ENCODE measurements at places on chromosomes 7 and 10.
A peak's percentile ranks its signal among the peaks of the same experiment; 100 is the strongest.

GRCh38 chr7:93140582-93141191 lies 7.5 kb downstream of the SAMD9L start:
- no peak for DNase-seq

- no peak for DNase-seq
Measured at GRCh38 chr10:130018265-130018664, 54.2 kb upstream of the EBF3 start.

- DNase-seq, result no peak
Measured at GRCh38 chr7:92498557-92498956, 20.8 kb upstream of the ERVW-1 start.

DNA sequence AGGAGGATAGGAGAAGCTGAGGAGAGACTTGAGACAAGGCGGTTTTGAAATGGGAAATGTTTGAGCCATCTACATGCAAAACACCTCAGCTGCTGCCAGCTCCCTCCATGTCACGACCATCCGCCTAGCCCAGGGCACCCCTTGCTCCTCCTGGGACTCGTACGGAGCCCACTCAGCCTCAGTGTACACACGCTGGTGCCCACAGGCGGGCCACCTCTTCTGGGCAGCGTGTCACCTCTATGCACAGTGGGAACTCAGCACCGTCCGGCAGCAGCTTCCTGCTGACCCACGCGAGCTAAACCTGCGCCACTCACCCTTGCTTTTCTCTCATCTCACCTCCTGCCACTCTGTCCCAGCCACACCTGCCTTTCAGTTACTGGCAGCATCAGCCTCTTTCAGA lies 108.3 kb downstream of the GALNT11 start:
- DNase-seq, result no peak

DNA sequence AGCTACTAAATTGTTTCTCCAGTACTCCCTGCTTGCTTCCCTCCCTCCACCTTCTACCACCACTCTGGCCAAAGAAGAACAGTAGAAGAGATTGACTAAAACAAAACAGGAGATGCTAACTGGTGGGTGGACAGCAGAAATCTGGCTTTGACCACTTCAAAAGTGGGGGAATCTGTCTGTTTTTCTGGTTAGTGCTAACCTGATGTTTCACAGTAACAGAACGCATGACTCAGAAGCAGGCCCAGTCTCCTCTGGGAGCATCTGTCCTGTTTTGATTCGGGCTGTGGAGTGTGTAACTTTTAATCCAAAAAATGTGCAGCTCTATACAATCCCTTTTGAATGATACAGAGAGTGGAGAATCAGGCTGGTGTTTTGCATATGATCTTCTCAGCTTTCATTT lies 32.7 kb upstream of the ZNF438 start:
- DNase-seq, result no peak

GRCh38 chr7:82085116-82085515 lies 315.3 kb upstream of the HGF start:
- no peak for DNase-seq

- no peak for DNase-seq
Measured at GRCh38 chr10:131636116-131636515, 264.7 kb upstream of the PPP2R2D start.

- no peak for DNase-seq
Measured at GRCh38 chr10:12586741-12587140, 237.4 kb downstream of the CAMK1D start.

DNA sequence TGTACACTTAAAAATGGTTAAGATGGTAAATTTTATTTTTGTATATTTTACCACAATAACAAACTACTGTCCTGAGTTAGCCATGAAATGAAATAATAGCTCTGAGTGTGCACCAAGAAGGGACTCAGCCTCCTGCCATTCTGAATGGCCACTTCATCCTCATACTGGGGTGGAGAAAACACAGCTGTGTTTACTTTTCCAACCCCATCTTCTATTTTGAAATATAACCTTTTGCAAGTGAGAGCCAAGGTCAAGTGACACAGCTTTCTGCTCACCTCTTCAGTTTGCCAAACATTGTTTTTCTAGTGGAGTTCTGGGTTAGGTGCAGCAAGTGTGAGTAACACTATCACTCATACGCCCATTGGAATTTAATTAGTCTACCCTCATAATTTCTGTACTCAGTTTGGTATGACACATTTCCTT lies 107.4 kb upstream of the GLCCI1 start:
- DNase-seq, result peak; percentile 88

- no peak for DNase-seq
Measured at GRCh38 chr7:73844131-73844547, 1.8 kb upstream of the METTL27 start.

DNA sequence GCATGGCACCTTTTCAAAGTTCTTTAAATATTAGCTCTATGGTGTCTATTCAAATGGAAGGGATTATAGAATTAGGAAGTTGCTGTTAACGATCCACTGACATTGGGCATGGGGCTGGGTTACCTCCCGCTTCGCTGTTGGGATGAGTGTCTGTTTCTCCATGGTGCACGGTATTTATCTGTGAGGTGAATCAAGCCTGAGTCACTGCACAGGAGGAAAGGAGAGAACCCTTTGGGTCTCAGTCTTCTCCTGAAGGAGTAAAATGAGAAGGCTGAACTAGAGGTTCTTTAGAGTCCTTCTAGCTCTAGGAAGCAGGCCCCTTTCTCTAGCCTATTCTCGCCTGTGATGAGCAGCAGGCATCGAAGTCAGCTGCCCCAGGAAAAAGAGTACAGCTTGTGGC lies 7.3 kb downstream of the JCAD start:
- no peak for DNase-seq

DNA sequence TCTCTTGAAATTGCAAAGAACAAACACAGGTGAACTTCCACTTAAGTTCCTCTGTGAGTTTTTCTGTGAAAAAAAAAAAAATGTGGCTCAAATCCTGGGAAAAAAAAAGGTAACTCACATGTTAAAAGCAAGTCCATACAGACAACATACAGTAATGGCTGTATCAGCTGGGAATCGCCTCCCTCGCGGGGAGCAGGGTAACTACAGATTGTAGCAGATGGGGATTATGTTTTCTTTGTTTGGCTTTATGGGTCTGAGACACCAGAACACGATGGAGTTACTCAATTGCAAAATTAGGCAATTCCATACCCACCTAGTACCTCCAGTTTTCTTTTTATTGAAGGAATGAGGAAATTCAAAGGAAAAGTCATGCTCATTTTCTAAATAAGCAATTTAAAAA lies 42.3 kb downstream of the FEZF1 start:
- no peak for DNase-seq

- DNase-seq, result no peak
Measured at GRCh38 chr7:44217852-44218402, 17.1 kb downstream of the YKT6 start.

DNA sequence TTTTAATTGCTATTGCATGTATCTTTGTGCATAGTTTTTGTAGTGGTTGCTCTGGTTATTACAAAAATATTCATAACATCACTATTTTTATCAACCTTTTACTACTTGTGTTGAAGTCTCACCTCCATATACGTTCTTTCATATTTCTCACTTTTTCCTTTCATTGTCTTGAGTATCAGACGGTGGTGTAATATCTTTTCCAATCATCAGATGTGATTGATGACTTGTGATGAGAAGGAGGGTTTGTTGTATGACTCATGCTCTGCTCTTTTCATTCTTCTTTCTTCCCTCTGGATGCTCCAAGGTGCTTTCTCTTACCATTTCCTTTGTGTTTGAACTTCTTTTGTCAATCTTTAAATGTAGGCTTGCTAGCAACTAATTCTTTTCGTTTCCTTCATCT lies 310.2 kb downstream of the TNS3 start:
- DNase-seq, result no peak

- no peak for DNase-seq
Measured at GRCh38 chr10:133196936-133197758, 32.9 kb upstream of the UTF1 start.

DNA sequence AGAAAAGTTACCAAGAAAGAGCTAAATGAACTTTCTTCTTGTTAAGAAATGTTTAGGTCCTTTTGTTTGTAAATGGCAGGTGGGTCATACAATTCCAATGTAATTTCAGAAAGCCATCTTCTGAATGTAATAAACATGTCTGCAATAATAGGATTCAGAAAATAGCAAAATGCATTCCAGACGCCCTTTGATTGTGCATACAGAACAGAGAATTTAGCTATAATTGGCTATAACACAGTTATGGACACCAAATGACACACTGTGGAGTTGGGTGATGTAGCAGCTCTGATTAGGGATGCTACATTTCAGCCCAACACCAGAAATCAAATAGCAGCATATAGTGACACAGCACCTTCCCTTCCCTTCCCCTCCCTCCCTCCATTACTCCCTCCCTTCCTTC lies 240.8 kb downstream of the SNX10 start:
- DNase-seq, result peak; percentile 63

DNA sequence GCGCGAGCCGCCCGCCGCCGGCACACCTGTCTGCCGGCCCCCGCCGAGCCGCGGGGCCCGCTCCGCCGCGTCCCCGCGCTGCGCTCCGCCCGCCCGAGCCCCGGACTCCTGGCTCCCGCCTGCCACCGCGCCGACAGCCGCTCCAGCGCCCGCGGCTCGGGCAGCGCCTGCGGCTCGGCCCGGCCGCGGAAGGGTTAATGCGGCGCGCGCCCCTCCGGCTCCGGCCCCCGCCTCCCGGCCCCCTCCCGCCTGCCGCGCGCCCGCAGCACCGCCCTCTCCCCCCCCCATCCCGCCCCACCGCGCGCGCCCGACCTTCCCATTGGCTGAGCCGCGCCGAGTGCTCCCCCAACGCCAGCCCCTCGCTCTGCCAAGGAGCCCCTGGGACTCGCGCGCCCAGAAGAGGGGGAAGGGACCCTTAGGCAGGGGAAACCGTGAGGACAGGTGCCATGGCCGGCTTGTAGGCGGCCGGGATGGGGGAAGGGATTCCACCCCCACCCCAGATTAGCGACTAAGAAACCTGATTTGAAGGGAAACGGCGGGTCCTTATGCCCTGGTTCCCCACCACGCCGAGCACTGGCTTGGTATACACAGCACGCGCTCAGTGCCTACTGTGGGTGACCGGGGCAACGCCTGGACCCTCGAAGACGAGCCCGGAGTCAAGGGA lies at the start of gene KCNH2:
Gene KCNH2, minus strand, starts transcription at position 196 of the 664 bp plus-strand sequence. CDS start 408 bp downstream, outside the sequence.
- DNase-seq, result peak; percentile 95

DNA sequence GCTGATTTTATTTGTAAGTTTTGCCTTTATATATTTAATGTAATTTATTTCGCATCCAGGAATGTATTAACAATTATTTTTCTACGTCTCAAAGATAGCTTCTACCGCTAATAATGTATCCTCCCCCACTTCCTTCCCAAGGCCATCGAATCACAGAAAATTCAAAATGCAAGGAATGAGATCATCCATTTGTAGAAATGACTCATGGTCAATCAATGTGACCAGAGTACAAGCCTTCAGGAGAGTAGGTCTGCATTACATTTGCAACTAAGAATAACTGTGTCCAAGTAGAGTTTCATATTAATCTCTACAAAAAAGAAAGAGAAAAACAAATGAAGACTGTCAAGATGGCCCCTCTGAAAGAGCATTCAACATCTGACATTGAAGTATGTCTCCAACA lies 205.9 kb upstream of the PHF14 start:
- no peak for DNase-seq

GRCh38 chr10:126904818-126905701 lies at the start of gene DOCK1:
Gene DOCK1, plus strand, starts transcription at chr10:126905428. Its CDS starts 90 bp downstream, at chr10:126905518.
- no peak for DNase-seq

GRCh38 chr7:54986716-54987115 lies 32.1 kb upstream of the EGFR start:
- DNase-seq, result no peak

GRCh38 chr7:51219261-51219988 lies 97.2 kb downstream of the COBL start:
- DNase-seq, result no peak

DNA sequence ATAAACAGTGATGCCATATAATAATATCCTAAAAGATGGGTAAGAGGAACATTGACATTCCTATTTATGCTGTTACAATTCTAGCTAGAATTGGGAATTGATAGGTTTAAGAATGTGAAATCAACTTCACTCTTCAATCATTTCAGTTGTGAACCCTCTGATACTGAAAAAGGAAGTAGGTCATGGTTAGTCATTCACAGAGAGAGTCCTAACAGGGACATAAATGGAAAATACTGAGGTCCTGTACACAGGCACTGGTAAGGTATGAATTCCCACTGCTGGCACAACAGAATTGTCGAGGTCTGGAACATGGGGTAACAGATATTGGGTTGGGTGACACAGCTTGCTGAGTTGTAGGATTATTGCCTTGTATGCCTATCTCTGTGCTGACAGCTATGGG lies 289.4 kb upstream of the LRRN3 start:
- no peak for DNase-seq

DNA sequence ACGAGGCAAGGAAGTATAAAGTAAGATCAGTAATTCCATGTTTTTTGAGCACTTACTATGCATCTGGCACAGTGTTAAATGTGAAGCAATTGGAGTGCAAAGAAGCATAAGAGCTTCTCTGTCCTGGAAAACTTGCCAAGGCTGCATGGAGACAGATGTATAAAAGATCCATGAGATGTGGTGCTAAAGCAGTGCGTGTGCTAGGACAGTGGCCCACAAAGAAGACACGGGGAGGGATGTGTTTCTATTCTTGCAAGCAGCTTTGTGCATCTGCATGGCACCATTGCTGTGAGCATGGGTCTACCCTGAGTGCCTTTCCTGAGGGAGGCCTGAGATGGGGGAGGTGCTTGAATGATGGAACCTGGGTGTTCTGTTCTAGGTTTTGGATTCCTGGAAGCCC lies 5.1 kb upstream of the CDHR3 start:
- no peak for DNase-seq

- no peak for DNase-seq
Measured at GRCh38 chr7:80488406-80488805, 23.5 kb downstream of the GNAT3 start.

- DNase-seq, result peak; percentile 48
Measured at GRCh38 chr10:11610826-11611247, 613 bp downstream of the USP6NL start.

DNA sequence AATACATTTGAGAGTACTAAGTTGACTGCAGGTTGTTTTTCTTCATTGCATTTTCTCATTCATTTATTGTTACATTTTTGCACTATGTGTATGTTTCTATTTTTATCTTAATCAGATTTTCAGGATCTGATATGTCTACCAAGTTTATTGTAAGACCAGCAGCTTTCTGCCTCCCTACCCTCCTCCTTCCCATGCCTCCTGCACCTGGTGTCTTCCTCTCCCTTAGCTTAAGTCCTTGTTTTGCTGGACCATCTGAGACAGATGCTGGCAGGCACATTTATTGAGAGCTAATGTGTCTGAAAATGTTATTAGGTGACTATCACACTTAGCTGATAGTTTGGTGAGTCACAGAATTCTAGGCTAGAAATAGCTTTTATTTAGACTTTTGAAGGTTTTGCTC lies 79.6 kb downstream of the ANLN start:
- DNase-seq, result no peak

DNA sequence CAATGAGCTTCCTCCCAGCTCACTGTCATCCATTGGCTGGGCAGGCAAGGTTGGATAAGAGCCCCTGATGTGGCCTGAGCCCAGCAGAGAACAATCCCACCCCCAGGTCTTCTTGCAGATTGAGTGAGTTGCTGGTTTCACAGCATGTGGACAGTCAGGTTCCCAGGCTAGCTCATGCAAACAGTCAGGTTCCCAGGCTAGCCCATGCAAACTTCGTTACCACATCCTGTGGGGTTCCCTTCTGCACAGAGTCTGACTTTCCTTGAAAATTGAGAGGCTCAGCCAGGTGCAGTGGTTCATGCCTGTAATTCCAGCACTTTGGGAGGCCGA lies 67.1 kb downstream of the TMEM130 start:
- no peak for DNase-seq
